Iris pigment epithelial cell (primary cell): ENCODE measurements at places on chromosomes 6 and 20.

- DNase-seq, result no peak
These were observed 14.0 kb downstream of the PPARD start for GRCh38 chr6:35356391-35356790.

GRCh38 chr20:32764005-32764960, 2.1 kb downstream of the DNMT3B start:
- DNase-seq, result no peak

GRCh38 chr6:35962779-35963560, 42.1 kb upstream of the SRPK1 start:
- no peak for DNase-seq

DNA sequence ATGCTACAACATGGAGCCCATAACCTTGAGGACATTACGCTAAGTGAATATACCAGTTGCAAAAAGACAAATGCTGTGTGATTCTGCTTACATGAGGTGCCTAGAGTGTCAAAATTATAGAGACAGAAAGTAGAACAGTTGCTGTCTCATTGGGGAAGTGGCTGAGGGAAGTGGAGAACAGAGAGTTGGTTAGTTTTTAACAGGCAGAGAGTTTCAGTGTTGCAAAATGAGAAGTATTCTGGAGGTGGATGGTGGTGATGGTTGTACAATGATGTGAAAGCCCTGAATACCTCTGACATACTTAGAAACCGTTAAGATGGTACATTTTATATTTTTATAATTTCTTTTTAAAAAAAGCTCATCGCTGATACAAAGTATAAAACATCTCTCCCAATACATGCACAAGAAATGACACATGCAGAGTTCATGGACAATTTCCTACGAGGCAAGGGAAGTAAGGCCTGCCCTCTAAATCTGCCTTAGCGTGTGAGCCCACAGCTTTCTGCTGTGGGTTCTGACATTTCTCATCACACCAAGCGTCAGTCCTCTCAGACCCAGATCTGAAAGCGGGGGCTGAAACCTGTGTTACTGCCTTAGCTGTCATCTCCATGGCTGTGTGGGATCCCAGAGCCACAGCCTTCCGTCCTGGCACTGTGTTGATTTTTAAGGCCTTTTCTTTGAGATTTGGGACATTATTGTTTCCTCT, 126.0 kb downstream of the RNASET2 start:
- DNase-seq, result no peak

DNA sequence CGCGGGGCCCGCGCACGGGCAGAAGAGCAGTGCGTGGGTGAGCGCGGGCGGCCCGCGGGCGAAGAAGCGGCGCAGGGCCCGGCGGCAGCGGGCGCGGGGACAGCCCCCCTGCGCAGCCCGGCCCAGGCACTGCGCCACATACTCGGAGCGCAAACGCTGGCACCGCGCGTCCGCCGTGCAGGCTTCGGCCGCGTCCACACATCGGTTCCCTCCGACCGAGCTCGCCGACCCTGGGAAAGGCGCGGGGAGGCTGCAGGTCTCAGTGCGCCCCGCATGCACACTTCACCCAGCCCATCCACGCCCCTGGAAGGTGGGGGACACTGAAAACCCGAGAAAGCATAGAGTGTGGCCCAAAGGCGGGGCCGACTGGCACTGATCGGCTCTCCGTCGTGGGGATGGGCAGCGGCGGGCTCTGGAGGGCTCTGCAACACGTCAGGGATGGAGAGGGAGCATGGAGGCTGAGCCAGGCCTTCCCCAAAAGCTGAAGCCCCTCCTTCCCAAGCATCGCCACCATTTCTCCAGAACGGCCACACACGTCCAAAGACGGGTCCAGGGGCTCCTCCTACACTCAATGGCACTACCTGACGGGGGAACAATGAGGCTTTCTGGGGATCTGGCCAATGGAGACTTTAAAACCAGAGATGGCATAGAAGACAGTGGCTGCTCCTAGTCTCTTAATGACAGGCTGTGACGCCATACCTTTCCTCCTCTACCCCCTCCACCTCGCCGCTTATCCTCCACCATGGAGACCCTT, 2.0 kb downstream of the GFRA4 start:
- no peak for DNase-seq

- no peak for DNase-seq
These were observed 10.5 kb downstream of the PTCHD4 start for GRCh38 chr6:48100588-48100895.

DNA sequence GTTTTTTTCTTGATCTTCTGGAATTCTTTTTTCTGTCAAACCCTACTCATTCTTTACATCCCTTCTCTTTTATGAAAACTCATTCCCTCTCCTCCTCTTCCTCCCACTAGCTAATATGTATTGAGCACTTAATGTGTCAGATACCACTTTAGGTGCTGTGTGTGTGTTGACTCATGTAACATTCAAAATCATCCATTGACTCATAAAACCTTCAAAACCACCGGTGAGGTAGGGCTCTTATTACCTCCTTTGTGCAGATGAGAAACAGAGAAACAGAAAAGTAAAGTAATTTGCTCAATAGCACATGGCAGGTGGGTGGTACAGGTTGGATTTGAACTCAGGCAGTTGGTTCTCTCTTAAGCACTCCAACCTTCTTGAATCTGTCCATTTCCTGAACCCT, 136.3 kb upstream of the NEDD9 start:
- no peak for DNase-seq

- DNase-seq, result no peak
These were observed 306.7 kb upstream of the SASH1 start for GRCh38 chr6:148035806-148036390.

- DNase-seq, result no peak
These were observed 162.4 kb upstream of the KCNG1 start for GRCh38 chr20:51185277-51185676.

DNA sequence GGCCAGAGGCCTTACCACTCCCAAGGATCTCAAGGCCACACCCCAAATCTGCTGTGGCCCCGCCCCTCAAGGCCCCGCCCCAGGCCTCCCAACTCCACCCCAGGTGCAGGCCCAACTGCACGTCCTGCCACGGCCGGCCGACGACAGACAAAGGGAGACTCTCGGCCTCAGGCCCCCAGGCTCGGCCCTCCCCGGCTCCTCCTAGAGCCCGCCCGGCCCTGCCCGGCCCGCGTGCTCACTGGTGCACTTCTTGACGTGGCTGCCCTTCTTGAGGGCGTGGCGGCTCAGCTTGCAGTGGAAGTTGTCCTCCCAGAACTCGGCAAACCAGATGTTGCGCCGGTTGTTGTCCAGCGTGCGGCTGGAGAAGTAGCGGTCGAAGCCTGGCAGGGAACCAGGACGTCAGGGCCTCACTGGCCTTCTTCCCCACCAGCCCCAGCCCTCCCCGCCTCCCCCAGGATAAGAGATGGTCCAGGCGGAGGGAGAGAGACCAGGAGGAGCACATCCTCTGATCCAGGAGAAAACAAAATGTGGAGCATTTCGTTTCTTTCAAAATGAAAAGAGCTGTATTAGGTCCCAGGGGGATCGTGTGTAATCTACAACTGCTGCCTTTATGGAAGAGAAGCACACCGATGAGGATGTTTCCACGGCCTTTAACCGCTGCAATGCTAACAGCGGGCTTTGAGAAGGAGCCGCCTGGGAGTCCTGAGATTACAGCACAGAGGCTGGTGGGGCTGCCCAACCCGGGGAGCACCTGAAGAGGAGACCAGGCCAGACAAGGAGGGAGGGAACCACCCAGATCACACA, 89.4 kb downstream of the GRM4 start:
- DNase-seq, result peak; percentile 79

DNA sequence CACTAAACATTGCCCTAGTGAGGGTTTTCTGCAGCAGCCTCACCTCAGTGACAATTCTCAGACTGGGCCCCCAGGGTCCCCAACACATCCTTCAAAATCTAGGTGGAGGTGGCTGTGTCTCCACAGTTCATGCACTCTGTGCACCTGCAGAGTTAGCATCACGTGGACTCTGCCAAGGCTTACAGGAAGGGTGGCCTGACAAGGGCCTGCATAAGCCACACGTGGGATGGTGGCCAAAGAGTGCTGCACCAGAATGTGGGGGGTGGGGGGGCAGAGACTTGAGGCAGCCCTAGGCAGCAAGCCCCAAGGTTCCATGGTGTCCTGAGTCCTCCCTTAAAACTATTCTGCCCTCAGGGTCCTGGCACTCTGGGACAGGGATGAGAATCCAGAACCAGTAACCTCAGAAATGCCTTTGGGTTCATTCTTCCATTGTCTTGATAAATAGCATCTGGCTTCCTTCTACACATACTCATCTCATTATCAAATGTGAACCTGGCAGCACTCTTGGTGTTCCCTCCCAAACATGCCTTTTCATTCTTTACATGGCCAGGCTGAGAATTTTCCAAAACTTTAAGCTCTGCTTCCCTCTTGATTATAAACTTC, 1.6 kb upstream of the SERPINB1 start:
- no peak for DNase-seq

- DNase-seq, result no peak
These were observed 121.0 kb downstream of the PREX1 start for GRCh38 chr20:48706710-48707365.

DNA sequence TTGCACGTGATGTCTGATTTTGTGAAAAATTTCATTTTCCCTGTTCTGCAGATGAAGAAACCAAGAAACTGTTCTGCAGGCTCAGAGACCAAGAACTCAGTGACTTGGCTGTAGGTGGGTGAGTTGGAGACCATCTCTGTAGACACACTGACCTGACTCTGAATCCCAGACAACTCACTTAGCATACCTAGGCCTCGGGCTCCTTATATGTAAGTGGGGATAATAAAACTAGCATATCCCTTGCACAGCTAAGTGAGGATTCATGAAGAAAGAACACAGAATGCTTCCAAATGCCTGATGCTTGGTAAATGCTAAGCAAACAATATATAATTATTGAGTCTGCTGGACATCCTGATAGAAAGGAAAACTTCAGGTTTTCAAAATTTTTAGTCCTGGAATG, 70.8 kb downstream of the B3GAT2 start:
- DNase-seq, result no peak

GRCh38 chr20:11585752-11586352, 331.8 kb upstream of the BTBD3 start:
- DNase-seq, result peak; percentile 51

- peak; percentile 65 for DNase-seq
These were observed 4.7 kb downstream of the CCN2 start for GRCh38 chr6:131946404-131946991.

GRCh38 chr6:36493859-36494258, 51.1 kb downstream of the KCTD20 start:
- DNase-seq, result peak; percentile 60

DNA sequence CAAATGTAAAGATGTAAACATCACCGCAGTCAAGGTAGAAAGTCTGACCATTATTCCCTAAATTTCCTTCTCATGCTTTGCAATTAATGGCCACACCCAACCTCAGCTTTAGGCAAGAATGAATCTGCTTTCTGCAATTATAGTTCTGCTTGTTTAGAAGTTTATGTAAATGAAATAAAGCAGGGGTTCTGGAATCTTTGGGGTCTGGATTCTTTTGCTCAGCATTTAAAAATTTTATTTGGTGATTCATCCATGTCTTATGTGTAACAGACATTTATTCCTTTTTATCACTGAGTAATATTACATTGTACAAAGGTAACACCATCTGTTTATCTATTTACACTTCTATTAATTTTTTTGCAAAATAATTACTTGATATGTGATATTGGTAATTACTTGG, 613.6 kb downstream of the UTRN start:
- DNase-seq, result no peak

GRCh38 chr20:5416086-5416485, 99.3 kb upstream of the PROKR2 start:
- DNase-seq, result no peak

DNA sequence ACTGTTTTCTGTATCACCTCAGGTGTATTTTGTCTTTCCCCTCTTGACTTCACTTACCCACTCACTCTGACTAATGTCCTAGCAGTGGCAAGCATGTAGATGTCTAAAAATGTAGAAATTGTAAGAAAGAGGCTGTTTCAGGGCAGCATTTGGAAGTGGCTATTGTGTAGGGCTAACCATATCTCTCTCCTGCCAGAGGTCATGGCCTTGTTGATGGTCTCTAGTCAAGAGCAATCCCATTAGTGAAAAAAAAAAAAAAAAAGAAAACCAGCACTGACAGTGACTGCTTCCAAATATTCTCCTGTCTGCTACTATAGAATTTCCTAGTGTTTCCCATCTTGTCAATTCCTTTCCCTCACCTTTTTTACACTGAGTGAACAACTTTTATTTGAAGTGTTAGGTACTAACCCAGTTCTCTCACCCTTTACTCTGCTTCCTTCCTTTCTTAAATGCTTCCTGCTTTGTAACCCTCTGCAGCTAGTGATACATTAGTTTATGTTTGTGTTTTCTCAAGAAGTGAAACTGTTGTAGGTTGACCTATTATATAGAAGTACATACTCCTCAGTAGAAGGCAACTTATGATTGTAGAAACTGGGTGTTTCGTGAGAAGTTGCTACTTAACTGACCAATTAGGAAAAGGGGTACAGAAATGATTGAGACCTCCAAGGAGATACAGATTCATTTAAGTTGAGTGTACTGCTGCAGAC, 174.1 kb upstream of the PTPRK start:
- no peak for DNase-seq

DNA sequence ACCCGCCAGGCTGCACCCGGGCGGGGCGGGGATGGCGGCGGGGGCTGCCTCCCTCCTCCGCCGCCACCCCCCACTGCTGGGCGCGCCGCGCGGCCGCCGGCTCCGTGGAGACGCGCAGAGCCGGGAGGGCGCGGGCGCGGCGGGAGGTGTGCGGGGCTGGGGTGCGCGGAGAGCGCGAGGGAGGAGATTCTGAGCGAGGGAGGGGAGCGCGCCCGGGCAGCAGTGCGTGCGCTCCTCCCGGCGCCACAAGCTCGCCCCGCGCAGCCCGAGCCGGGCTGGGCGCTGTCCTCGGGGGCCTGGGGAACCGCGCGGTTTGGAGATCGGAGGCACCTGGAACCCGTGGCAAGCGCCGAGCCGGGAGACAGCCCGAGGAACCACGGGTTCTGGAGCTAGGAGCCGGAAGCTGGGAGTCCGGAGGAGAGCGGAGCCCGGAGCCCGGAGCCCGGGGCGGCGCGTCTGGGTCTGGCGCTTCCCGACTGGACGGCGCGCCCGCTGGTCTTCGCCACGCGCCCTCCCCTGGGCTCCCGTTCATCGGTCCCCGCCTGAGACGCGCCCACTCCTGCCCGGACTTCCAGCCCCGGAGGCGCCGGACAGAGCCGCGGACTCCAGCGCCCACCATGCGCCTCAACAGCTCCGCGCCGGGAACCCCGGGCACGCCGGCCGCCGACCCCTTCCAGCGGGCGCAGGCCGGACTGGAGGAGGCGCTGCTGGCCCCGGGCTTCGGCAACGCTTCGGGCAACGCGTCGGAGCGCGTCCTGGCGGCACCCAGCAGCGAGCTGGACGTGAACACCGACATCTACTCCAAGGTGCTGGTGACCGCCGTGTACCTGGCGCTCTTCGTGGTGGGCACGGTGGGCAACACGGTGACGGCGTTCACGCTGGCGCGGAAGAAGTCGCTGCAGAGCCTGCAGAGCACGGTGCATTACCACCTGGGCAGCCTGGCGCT, at the start of gene NTSR1:
NTSR1 (plus strand) TSS at position 246 of the 946 bp plus-strand sequence; CDS start at position 618, 372 bp downstream.
- peak; percentile 30 for DNase-seq

GRCh38 chr20:16346956-16347355, 226.3 kb downstream of the KIF16B start:
- DNase-seq, result no peak

DNA sequence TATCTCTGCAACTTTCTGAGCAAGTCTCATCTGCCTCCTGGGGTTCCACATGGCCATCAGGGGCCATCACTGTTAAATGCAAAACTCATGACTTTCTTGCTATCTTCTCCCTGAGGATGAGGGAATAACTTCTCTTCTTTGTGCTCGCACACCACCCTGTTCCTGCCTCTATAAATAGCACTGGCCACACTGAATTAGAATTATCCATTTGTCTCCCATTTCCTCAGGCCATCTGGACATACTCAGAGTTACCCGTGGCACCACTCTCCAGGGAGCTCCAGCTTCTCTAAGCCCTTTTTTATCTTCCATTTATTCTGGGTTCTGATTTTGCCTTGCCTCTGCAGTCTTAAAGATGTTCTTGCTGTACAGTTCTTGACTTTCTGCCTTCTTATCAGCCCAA, 72.8 kb upstream of the ECI2 start:
- DNase-seq, result no peak
